C1 segment of cervical spinal cord (tissue), 14 donors: ENCODE measurements at places on chromosomes 16 and 17.

GRCh38 chr16:1287982-1288670, 21.3 kb upstream of the UBE2I start:
- DNase-seq, result no peak

DNA sequence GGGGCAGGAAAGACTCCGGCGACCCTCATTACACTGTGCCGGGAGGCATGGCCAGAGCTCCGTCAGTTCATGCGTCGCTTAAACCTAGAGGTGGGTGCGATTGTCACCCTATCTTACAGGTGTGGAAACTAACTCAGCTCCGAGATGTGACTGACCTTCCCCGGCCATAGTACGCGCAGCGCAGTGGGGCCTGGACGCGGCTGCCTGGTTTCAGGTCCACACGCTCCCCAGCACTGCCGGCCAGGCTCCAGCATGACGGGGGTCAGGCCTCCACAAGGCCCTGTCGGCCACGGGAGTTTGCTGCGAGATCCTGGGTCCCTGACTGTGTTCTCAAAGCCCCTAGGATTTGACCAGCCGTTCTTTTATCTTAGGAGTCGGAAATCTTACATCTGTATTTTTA, 34.4 kb downstream of the JPH3 start:
- DNase-seq, result no peak

DNA sequence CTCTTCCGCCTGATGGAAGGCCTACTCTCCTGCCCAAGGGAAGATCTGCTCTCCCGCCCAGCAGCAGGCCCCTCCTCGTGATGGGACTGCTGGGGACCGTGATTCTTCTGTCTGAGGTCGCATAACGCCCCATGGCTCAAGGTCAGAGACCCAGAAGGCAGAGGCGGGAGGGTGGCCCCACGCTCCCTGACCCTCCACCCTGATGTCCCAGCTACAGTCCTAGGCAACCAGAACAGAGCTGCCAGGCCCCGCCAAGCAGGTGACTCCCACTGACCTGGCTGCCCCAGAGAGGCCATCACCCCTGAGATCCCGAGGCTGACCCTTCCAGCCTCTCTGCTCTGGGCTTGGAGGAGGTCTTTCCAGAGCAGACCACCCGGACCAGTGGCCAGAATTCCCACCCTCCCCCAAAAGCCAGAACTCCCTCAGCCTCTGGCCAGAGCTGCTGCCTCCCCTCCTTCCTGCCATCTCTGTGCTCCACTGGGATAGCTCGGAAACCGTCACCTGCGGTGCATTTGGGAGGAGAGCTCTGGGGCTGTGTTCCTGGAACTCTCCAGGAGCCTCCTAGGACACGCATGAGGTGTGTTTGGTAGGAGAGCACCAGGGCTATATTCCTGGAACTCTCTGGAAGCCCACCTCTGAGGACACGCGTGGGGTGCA, 7.3 kb downstream of the ENPP7 start:
- no peak for DNase-seq

DNA sequence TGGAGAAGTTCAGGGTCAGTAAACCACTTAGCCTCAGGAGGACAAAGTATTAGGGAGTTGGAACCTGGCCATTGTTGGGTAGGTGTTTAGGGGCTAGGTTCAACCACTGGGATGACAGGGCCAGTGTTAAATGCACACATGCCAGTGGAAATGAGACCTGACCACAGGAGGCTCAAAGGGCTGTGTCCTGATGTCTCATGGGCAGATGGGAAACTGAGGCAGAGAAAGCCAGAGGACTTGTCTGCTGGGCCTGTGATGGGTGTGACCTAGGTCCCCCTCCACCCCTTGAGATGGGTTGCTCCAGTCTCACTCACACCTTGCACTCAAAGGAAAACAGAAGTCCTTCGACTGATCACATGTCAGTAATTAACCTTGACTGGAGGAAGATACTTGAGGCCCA, 16.0 kb downstream of the CPNE2 start:
- DNase-seq, result no peak

DNA sequence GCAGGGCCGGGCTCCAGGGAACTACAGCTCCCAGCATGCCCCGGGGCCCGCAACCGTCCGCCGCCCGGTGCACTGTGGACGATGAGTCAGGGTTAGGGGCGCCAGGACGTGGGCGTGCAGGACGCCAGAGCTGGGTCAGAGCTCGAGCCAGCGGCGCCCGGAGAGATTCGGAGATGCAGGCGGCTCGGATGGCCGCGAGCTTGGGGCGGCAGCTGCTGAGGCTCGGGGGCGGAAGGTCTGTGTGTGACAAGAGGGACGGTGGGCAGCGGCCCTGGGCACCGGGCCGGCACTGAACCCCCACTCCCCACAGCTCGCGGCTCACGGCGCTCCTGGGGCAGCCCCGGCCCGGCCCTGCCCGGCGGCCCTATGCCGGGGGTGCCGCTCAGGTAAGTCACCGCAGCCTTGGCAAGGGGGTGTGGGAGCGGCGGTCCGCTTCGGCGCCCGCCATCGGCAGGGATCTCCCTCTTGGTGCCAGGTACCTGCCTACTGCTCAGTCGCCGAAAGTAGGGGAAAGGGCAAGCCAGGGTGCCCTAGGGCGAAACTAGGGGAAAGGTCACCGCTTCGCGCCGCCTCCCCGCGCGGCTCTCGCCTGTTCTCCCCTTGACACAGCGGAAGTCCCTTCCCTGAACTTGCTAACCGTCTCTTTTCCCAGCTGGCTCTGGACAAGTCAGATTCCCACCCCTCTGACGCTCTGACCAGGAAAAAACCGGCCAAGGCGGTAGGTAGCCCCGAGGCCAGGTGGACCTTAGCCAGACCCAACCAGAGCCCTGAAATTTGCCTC, at the start of the genes ACADVL and DLG4:
Gene ACADVL (plus strand): TSS at position 127 of the 781 bp plus-strand sequence. CDS start 47 bp downstream, at position 174.
Gene DLG4 (minus strand): TSS at position 25 of the 781 bp plus-strand sequence.
- peak; percentile 91 for DNase-seq

- DNase-seq, result no peak
Measured at GRCh38 chr16:12927591-12927990, 26.2 kb downstream of the SHISA9 start.

GRCh38 chr16:79848719-79849118, 248.2 kb upstream of the MAF start:
- no peak for DNase-seq

DNA sequence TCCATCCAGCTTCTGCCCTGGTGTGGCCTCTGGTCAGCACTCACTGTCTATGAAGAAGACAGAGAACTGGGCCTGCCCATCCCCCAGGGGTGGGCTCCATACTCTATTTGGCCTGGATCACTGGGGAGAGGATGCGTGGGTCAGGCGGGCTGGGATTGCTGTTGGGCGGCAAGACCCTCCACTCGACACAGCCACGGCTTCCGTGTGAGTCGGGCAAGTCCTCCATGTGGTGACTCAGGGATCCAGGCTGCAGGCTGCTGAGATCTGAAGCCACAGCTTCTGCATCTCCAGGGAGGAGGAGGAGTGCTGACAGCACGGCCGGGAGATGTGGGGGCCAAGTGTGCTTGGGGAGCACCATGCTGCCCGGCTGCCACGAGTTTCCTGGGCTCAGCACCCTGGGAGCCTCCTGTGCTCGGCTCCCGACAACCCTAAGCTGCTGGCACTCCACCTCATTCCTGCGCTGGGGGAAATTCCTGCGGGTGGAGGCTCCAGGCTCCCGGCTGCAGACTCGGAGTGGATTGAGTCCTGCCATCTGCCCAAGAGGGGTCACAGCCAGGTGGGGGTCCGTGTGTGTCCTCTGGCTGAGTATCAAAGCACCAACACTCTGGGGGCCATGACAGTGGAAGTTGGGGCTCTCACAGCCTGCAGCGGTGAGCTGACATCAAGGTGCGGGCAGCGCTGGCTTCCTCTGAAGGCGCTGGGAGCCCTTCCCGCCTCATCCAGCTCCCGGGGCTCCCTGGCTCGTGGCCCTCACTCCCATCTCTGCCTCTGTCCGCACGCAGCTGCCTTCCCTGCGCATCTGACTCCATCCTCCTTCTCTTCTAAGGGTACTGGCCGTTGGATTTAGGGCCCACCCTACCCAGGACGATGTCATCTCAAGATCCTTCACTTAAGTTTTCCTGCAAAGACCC, 24.4 kb upstream of the CBFA2T3 start:
- DNase-seq, result no peak

DNA sequence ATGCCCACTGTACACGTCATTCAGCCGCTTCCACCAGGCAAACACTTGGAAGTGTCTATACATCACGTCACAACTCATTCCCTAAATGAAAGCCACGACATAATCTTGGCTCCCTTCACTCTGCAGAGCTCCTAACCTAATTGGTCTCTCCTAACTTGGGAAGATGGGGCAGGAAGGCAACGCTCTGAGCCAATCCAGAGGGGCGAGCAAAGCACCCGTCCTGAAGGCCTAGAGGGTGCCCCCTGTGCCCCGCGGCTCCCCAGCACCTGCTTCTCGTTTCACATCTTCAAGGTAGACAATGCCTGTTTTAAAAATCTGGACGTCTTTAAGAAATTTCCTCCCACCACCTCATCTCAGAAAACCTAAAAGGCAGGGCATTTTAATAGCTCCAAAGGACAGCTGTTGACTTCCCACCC, 1.0 kb downstream of the CSNK2A2 start:
- DNase-seq, result no peak

DNA sequence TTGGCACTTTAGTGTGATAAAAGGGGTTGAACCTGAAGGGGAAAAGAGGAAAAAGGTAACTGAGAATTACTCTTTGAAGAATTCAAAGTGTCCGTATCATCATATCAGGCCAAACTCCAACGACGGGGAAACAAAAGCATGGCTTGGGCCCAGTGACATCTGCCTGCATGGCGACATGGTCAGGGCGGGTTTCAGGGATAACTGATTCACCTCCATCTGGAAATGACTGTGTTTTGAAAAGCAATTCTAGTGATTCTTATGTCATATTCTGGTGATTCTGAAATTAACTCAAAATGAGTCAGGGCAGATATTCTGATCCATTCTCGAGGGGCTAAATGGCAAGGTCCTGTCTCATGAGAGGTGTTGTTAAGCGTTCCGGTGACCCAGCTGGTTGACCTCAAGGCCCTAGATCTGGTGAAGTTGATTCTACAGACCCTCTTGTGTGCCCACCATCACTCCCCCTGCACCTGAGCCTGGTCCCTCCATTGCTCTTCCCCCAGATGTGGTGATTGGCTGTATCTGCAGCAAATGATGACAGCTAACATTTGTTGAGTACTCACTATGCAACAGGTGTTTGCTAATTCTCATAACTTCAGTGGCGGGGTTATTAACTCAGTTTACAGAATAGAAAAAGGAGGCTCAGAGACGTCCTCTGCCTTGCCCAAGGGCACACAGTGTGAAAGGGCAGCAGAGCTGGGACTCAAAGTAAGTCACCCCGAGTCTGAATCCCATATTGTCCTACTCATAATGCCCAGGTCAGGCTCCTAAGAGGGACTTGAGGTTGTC, 251.8 kb downstream of the MAF start:
- no peak for DNase-seq

DNA sequence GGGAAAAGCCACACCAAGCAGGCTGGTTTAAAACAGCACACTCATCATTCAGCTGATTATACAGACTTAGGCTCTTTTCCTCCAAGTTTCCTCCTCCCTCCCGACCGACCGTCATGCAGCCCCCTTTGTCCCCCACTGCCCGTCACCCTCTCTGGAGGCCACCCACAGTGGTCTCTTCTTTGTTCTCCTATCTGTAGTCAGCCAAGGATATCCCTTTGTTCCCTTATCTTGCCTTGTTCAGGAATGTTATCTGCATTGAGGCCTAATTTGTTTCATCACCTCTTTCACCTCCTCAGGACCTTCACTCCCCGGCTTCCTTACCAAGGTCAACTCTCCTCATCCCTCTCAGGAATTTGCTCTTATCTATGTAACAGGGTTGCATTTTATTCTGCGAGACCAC, 186.4 kb upstream of the CDH13 start:
- DNase-seq, result no peak

DNA sequence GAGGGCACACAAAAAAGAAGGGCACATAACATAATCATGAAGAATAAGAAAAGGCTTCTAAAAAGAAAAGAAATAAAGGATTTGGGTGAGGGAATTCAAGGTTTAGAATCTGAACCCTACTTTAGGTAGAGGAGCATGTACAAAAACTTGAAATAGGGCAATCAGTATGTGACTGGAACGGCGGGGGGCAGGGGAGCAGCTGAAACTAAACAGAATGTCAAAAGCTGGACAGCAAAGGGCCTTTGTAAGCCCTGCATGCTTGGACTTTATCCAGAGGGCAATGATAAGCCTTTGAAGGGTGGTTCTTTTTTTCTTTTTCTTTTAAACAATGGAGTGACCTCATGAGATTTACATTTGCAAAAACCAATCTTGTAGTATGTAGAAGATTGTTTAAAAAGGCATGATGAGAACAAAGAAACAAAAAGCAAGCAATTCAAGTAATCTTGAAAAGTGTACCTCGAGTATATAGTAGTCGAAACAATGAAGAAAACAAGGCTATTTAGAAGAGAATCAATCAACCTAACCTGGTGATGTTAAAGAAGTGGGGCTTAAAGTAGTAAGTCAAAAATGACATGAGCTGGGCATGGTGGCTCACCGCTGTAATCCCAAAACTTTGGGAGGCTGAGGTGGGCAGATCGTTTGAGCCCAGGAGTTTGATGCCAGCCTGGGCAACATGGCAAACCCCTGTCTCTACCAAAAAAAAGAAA, 46.7 kb upstream of the ANKFY1 start:
- DNase-seq, result no peak

GRCh38 chr16:67441907-67442306, 11.0 kb downstream of the HSD11B2 start:
- no peak for DNase-seq

DNA sequence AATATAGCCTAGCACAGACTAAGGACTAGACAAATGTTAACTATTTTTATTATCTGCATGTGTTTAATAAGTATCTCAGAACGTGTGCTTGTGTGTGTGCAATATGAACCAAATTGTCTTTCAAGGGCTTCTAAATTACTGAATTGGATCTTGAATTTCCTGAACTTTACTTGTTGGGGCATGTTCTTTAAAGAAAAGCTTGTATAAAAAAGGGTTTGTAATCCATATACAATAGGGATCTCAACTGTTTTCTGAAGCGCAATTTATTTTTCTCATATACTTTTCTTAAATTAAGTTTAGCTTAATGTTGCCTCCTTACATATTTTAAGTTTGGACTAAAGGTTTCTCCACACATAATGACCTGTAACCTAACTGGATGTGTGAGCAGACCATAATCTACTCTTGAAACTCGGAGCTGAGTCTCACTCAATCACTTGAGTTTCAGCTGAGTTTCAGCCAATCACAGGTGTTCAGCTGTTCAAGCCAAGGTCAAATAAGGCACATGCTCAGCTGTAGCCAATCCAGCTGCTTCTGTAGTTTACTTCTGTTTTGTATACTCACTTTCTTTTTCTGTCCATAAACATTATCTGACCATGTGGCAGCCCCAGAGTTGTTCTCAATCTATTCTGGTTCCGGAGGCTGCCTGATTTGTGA, 72.3 kb downstream of the CDK5R1 start:
- DNase-seq, result no peak

DNA sequence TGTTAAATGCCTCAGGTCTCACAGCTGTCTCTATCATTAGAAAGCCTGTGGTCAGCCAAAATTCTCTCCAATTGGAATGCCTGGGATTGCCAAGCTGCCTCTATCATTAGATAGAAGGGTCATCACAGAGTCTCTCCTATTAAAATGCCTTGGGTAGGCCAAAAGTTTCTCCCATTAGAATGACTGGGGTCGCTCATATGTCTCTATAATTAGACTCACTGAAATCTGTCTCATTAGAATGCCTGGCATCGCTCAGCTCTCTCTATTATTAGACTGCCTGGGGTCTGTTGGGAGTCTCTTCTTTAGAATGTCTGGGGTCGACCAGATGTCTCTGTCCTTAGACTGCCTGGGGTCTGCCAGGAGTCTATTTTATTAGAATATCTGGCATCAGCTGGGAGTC, 2265.1 kb downstream of the TP53TG3F start:
- DNase-seq, result no peak
